ENCODE measurements at places on chromosomes 4 and X.

DNA sequence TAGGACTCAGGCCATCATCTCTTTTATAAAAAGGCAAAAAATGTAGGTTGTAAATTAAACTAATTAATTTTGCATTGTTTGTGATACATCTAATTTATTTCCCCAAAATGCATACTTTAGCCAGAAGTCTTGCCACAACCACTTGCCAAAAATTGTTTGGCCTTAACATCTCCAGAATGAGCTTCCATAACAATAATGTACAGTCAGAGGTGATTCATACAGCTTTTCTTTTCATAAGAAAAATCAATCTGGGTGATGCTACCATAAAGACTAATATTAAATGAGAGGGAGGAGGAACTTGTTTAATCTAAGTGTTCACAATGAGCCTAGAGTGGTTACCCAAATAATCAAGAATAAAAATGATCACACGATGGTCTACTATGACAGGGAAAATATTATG, 59.3 kb downstream of the AMMECR1 start:
- DNase-seq: peak; percentile 31

- DNase-seq: no peak
Measured at GRCh38 chr4:104815665-104816064, 321.0 kb upstream of the CXXC4 start.

GRCh38 chrX:153875391-153876111, 10.4 kb downstream of the L1CAM start:
- peak; percentile 27 for DNase-seq

- DNase-seq: peak; percentile 29
Measured at GRCh38 chrX:150148749-150149672, 210.7 kb upstream of the EOLA2 start.

GRCh38 chrX:112868586-112868985, 28.0 kb upstream of the AMOT start:
- peak; percentile 4 for DNase-seq

DNA sequence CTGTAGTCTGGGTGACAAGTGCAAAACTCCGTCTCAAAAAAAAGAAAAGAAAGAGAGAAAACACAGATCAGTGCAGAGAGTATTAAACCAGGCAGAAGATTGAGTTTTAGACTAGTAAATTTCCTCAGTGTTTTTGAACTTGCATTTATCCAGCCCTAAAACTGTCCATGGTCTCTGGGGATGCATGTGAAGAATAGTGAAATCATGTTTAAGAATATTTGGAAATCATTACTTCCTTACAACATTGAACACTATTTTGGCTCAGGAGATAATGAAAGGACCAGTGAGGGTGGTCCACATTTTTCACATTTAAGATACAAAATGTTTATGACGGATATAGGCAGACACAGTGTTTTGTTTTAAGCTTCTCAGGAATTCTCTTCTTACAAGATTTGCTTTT, 195.8 kb upstream of the RASGEF1B start:
- no peak for DNase-seq

GRCh38 chr4:31351695-31352094, 631.5 kb downstream of the PCDH7 start:
- DNase-seq: no peak

DNA sequence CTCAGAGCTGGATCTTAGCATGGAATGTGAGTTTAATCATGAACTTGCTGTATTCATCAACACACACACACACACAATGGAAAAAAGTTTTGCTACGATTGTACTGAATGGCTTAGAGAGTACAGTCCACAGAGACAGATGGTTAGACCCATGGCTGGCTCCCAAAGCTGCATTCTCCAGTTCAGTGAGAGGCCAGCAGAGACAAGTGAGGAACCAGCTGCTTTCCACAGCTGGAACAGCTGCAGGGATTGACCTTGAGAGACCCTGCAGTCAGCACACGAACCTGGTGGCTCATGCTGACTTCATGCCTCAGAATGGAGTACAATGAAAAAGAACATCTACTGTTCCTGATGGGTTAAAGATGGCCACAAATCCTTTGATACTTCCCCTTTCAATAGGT, 94.5 kb downstream of the DHX15 start:
- DNase-seq: no peak

Measured in fibroblast of skin of scalp (primary cell).